ENCODE measurements at places on chromosomes 12 and 14.

GRCh38 chr14:34583525-34583924, 44.0 kb upstream of the EAPP start:
- no peak for DNase-seq

- no peak for DNase-seq
Measured at GRCh38 chr12:96131230-96131788, 62.9 kb upstream of the ELK3 start.

GRCh38 chr14:104917116-104917515, 7.6 kb upstream of the PLD4 start:
- no peak for DNase-seq

- no peak for DNase-seq
Measured at GRCh38 chr14:33052943-33053342, 114.3 kb downstream of the NPAS3 start.

DNA sequence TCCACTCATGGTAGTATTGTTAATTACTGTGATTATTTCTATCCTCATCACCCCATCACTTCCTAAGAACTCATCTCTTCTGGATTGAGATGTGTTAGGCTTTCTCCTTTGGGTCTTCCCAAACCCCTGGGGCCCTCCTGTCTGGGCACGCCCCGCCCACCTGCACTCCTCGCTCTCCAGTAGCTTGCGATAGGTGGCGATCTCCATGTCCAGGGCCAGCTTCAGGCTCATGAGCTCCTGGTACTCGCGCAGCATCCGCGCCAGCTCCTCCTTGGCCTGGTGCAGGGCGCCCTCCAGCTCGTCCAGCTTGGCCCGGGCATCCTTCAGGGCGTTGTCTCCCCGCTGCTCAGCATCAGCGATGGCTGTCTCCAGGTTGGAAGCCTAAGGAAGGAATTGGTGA, 6.8 kb downstream of the KRT71 start:
- peak; percentile 48 for DNase-seq

- DNase-seq, result peak; percentile 61
Measured at GRCh38 chr12:14394317-14395073, 29.0 kb downstream of the ATF7IP start.

- no peak for DNase-seq
Measured at GRCh38 chr12:89383235-89384049, 31.1 kb upstream of the DUSP6 start.

DNA sequence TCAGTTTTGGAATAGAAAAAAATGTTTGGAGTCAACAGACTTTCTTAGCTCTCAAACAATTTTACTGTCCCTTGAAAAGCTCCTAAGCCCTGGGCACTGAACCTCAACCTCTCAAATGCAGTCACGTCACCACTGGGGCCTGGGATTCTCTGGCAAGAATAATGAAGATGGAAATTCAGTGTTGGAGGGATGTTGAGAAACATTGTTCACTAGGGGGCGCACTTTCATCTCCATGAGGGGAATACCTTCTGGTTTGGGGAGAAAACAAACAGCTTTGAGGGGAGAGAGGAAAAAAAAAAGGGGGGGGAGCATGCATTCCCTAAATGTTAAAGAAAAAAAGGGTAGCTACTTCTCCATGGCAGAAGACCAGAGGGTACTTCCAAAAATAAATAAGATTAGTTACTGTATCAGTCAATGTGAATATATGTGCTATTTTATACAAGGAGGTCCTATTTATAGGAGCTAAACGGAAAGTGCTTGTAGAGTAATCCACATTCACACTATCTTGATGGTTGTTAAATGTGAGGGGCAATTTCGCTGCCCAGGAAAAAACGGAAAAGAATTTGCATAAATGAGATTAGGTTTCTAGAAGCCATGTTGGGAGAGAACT, 5.8 kb upstream of the TBPL2 start:
- peak; percentile 71 for DNase-seq

- no peak for DNase-seq
Measured at GRCh38 chr14:73258845-73259611, 21.7 kb downstream of the PAPLN start.

DNA sequence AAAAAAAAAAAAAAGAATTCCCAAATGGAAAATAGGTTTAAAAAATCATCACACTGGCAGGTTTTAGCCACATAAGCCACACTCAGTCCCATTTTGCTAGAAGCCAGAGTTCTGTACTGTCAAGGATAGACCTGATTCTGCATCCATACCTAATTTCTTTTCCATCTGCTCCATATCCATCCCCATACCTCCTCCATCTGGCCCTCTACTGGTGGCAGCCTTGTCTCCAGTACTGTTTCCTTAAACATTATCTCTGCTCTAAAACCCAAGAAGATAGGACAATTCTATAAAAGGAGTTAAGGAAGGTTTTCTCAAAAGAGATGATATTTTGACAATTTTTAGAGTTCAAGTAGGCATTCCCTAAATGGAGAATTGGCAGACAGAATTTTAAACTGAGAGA, 26.0 kb upstream of the RXYLT1 start:
- no peak for DNase-seq

DNA sequence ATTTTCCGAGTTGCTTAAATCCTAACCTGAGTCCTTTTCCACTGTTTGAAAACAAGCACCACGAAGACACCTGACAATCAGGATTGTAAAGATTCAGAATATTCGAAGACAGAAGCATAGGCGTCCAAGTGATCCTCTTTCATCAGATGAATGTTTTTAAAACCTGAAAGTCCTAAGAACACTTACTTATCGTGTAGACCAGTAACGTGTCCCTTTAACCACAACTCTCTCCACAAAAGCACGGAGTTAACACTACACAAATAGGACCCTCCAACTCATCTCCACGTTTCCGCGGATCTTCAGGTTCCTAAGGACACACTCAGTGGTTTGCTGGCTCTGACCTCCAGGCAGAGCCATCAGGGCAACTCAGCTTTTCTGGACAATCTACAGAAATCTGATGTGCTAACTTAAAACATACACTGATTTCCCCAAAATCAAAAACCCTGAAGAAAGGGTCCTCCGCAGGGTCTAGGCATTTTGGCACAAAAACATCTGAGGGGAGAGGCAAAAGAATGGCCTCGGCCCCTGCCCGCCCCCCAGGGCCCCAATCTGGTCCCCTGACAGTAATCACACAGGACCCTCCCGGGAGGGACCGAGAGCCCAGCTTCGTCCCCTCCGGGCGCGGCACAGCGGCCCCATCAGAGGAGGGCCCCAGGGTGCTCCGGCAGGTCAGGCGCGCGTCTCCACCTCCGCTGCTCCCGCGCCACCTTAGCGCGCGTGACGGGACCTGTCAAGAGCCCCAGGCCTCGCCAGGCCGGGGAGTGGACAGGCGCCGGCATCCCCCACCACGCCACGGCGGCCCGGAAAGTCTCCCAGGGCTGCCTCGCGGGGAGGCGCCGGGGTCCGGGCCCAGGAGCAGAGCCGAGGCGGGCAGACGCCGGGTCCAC, 925 bp downstream of the DICER1 start:
- no peak for DNase-seq

GRCh38 chr12:122155705-122156104, 18.3 kb downstream of the IL31 start:
- no peak for DNase-seq

- no peak for DNase-seq
Measured at GRCh38 chr12:46480724-46481123, 108.2 kb upstream of the SLC38A2 start.

GRCh38 chr12:91940826-91941570, 204.6 kb downstream of the BTG1 start:
- no peak for DNase-seq

GRCh38 chr12:86091681-86092080, 164.5 kb downstream of the MGAT4C start:
- no peak for DNase-seq

- peak; percentile 49 for DNase-seq
Measured at GRCh38 chr14:94355191-94355794, 32.2 kb upstream of the SERPINA6 start.

DNA sequence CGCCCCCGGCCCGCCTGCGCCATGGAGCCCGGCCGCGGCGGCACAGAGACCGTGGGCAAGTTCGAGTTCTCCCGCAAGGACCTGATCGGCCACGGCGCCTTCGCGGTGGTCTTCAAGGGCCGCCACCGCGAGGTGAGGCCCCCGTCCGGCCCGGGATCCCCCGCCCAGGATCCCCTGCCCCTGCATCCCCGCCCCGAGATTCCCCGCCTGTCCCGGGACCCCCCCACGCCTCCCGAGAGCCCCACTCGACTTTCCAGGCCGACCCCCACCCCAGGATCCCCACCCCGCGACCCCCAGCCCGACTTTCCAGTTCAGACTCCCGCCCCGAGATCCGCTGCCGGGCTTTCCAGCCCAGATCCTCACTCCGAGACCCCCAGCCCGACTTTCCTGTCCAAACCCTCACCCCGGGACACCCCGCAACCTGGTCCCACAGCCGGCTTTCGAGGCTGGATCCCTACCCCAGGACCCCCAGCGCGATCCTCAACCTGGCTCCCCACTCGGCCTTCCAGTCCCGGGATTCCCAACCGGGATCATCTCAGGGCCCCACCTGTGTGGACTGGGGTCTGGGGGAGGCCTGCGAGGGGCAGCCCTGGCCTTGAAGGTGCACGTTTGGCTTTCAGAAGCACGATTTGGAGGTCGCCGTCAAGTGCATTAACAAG, 688 bp downstream of the ULK1 start:
- DNase-seq, result peak; percentile 25

DNA sequence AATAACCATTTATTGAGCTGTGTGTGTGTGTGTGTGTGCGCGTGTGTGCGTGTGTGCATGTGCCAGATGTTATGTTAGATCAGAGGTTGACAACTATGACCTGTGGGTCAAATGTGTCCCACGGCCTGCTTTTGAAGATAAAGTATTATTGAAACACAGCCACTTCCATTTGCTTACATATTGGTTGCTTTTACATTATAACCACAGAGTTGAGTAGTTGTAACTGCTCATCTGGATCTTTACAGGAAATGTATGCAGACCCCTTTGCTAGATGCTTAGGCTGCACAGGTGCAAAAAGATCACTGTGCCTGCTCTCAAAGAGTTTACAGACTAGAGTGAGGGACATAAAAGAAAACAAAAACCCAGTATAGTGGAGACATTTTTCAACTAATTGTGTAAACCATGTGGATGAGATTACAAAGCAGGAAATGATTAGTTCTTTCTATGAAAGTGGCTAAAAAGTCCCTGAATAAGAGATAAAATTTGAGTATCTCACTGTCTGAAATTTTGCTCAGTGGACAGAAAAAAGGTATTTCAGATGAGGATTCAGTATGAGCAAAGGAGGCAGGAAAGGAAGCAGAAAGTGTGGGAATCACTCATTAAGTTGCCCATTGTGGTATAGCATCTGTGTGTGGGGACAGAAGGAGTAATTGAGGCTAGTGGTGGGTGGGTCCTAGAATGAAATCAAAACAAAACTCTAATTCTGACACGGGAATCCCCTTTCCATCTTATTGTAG, 188.4 kb downstream of the PAH start:
- DNase-seq, result no peak

- peak; percentile 54 for DNase-seq
Measured at GRCh38 chr12:67649570-67650387, 1.2 kb downstream of the DYRK2 start.

- peak; percentile 5 for DNase-seq
Measured at GRCh38 chr12:111773801-111774551, 7.2 kb downstream of the ALDH2 start.

DNA sequence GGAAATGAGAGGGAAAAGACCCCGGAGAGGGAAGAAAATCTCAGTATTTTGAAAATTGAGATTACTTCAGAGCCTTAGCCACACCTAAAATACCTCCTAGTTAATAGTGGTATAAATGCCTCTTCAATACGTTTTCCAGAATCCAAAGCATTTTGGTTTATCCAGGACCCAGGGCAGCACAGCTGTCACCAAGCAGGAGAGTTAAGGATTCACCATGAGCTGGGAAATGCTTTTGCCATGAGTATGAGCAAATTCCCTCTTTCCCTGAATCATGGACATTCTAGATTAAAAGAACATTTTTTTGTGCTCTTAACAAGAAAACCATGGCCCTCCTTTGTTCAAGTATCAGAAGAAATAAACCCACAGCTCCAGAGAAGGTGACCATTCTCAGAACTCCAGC, 21.8 kb upstream of the RTRAF start:
- no peak for DNase-seq

GRCh38 chr14:57254884-57255283, 13.8 kb downstream of the EXOC5 start:
- DNase-seq, result no peak

DNA sequence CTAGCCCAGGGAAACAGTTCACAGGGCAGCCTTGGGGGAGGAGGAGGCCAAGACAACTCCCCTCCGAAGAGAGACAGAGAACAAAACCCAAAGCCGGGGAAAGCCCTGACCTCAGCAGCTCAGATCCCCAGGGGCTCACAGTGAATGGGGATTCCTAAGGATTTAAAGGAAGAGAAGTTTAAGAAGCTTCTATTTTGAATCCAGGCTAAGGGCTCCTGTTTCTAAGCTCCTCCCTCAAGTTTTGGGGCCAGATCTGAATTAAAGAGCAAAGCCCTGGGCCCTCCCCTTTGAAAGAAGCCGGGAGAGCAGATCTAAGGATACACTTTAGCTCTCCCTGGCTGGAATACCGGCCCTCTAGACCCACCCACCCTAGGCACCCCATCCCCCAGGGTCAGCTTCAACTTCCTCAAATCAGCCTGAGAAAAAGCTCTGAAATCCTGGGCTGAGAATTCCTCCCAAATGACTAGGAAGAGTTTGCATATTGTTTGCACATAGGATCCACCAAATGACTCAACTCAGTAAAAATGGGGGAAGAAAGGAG, 3.9 kb downstream of the KDM2B start:
- DNase-seq, result peak; percentile 74

- no peak for DNase-seq
Measured at GRCh38 chr14:23300687-23301223, 1.9 kb downstream of the PPP1R3E start.

- no peak for DNase-seq
Measured at GRCh38 chr12:45669093-45669492, 60.4 kb upstream of the ARID2 start.

- no peak for DNase-seq
Measured at GRCh38 chr12:45284096-45284901, 68.4 kb downstream of the ANO6 start.

GRCh38 chr14:53161758-53162435, 8.8 kb upstream of the DDHD1 start:
- no peak for DNase-seq

- DNase-seq, result no peak
Measured at GRCh38 chr12:130707571-130707891, 8.6 kb downstream of the RIMBP2 start.

DNA sequence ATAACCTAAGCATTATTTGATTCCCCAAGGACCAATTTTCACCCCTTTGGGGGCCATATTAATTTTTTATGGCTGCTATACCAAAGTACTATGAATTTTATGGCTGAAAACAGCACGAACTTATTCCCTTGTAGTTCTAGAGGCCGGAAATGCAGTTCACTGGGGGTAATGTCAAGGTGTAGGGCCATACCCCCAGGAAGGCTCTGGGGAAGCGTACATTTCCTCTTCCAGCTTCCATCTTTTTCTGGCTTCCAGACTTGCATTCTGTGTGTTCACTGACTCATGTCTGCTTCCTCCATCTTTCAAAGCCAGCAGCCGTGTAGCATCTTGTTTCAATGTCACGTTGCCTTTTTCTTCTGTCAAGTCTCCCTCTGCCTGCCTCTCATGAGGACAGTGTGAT, 133.5 kb downstream of the BICD1 start:
- DNase-seq, result no peak

- no peak for DNase-seq
Measured at GRCh38 chr12:101813117-101813516, 17.6 kb downstream of the GNPTAB start.
